Hepatocyte (in vitro differentiated cells): ENCODE measurements at places on chromosomes 13 and 19. TPM values are rescaled to one million over a fixed set of nuclear protein-coding genes. Genes with fewer than 3 reads are reported as not detected.
A peak's percentile ranks its signal among the peaks of the same experiment; 100 is the strongest.

ATP12A gene
- total RNA-seq: 0.07 TPM in 1 of 2 replicates, not detected in the other

CGB1 gene
- total RNA-seq: not detected in 2 replicates

- H3K4me3 ChIP-seq: peak within 1 kb of the TSS; percentile 87
- peak within 1 kb of the TSS; percentile 92 for H3K27ac ChIP-seq
- peak; percentile 80 for DNase-seq
- H3K27me3 ChIP-seq: peaks cover 79% of the 10 kb centered on the region
- H3K4me1 ChIP-seq: peaks cover 19% of the 10 kb centered on the region
Observed at GRCh38 chr19:31349160-31349881, at the start of gene TSHZ3. TSHZ3 (minus strand) TSS chr19:31349436; CDS start chr19:31349219, 217 bp downstream.

DNA sequence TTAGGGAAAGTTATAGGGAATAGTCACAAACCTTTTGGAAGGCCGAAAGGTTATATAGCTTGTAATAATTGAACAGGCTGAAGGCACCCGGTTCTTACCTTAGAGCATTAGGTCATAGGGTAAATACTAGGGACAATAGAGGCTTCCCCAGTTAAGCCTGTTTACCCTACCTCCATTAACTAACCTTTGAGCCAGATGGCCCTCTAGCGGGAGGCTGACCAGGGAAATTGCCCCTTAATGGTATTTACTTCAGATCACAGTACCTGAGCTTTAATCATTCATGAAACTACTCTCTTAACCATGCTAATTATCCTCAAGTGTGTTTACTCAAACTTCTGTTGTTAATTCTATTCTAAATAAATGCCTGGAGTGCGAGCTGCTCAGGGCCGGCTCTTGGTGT, 20.4 kb upstream of the ZNF83 start:
- peak overlapping the region; percentile 39 for H3K27ac ChIP-seq
- no peaks in the 10 kb centered on the region for H3K27me3 ChIP-seq
- no peaks in the 10 kb centered on the region for H3K4me1 ChIP-seq
- H3K36me3 ChIP-seq: no peaks in the 10 kb centered on the region
- DNase-seq: peak; percentile 61

DNA sequence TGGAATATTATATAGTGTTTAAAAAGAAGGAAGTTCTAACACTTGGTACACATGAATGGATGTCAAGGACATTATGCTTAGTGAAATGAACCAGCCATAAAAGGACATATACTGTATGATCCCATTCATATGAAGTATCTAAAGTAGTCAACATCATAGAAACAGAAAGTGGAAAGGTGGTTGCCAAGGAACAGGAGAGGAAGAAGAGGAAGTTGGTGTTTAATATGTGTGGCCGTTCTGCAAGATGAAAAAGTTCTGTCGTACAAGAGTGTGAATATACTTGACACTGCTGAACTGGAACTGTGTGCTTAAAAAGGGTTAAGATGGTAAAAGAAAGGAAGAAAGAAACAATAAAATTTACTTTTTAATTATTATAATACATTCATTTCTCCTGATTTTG, 33.1 kb upstream of the C1QTNF9 start:
- no peaks in the 10 kb centered on the region for H3K27me3 ChIP-seq
- no peak for DNase-seq
- H3K27ac ChIP-seq: no peak overlapping the region
- H3K36me3 ChIP-seq: no peaks in the 10 kb centered on the region
- H3K4me1 ChIP-seq: peaks cover 13% of the 10 kb centered on the region

DNA sequence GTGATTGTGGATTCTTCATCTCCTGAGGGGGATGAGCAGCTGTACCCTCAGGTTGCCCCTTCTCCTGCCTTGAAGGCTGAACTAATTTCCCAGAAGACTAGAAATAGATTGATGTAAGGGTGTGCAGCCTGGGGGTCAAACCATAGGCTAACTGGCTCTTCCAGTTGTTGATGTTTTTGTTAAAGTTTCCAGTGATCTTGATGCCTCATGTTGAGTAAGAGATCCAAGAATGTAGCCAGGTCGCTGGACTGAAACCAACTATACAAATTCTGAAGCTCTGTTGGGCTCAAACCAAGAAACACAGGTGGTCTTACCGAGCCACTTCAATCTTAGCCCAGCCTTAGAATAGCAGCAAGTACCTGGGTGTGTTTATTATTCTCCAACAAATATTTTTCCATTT, 391.8 kb downstream of the KLF5 start:
- H3K27me3 ChIP-seq: no peaks in the 10 kb centered on the region
- peak overlapping the region; percentile 72 for H3K27ac ChIP-seq
- no peak for DNase-seq
- no peak overlapping the region for H3K4me3 ChIP-seq
- no peaks in the 10 kb centered on the region for H3K36me3 ChIP-seq
